ENCODE measurements at places on chromosomes 3 and 15.

DNA sequence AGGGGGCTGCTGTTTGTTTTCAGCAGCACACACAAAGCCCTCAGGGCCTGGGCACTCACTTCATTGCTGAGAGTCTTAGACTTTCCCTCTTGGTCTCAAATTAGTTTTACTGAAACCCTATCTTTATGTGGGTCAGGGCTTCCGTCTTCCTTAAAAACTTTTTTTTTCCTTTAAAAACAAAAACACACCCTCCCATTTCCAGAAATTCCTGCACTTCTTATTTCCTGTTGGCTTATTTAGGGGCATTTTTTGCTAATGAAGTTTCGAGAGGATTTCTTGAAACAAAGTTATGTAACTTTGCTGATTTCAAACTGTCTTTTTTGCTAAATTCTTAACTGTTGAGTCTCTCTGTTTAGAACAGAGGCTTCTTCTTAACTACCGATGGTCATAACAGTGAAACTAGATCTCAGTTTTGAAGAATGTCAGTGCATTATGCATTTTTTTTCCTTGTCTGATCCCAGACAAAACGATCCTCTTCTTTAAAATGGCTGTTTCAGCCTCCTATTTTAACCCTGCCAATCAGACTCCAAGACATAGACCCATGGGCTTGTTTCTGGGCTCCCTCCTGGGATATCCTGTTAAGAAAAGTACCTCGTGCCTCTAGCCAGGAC lies 23.3 kb downstream of the ANAPC13 start:
- no peak for DNase-seq

DNA sequence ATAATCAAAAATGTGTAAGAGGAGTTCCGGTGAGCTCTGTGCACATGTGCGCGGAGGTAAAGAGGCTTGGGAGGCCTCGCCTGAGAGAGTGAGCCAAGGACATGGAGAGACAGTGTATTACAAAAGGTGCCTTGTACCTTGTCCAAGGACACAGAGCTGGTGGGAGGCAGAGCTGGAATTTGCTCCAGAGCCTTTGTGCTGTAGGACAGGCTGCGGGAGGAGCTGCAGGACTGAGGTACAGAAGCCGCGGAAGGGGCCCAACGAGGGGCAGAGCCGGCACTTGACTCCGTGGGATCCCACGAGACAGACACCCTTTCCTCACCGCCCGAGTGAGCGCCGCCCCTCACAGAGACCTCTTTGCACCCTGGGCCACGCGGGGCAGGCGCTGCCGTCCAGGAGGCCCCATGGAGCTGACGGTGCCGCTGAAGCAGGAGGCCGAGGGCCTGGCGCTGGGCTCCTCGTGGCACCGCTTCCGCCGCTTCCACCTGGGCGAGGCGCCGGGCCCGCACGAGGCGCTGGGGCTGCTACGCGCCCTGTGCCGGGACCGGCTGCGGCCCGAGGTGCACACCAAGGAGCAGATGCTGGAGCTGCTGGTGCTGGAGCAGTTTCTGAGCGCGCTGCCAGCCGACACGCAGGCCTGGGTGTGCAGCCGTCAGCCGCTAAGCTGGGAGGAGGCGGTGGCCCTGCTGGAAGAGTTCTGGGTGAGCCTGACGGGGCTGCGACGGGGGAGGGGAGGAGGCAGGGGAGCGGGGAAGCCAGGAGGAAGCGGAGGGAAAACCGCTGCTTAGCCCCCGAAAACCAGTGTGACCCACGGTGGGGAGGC lies 68.7 kb downstream of the SLTM start:
- DNase-seq: no peak

DNA sequence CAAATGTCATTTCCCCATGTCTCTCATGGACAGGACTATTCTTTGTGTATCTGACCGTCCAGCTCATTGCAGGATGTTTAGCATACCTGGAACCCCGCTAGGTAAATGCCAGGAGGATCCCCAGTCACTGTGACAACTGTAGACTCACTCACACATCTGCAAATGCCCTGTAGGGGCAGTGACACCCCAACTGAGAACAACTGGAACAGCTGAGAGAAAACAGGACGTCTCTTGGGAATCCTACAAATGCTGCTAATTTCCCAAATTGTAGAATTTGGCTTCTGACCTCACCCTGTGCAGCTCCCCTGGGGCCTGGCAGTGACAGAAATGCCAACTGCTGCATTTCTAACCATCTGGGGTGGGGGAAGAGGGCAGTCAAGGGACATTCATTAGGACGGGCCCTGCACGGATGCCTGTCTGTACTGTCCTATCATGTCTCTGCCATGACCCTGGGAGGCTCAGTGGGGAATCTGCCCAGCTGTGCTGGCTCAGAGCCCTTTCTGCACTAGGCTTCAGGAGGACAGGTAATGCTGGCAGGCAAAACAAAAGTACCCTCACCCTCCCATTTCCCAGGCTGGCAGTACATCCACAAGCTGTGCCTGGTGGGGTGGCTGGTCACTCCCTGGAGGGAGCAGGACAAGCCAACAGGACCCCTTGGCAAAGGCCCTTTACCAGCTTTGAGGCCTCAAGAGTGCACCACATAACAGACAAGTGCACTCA lies 30.4 kb downstream of the RAB6B start:
- DNase-seq: no peak

DNA sequence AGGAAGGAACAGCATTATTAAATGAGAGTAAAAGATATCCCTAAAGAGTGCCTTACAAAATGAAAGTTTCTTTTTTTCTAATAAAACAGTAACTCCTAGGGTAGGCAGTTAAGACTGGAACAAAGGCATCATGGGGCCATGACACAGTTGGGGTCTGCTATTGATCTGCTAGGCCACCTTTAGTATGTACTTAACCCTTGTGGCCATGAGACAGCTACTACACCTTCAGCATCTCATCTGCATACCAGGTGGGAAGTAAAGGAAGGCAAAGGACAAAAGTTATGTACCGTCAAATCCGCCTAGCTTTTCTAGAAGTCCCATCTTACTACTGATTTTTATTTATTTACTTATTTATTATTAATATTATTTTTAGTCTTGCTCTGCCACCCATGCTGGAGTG lies 93.8 kb upstream of the FHIT start:
- no peak for DNase-seq

GRCh38 chr15:57685306-57686095 lies 21.0 kb upstream of the POLR2M start:
- no peak for DNase-seq

- no peak for DNase-seq
Observed at GRCh38 chr3:123290107-123290930, 88.6 kb downstream of the SEC22A start.

- no peak for DNase-seq
Observed at GRCh38 chr3:140753865-140754754, 76.2 kb downstream of the TRIM42 start.

- DNase-seq: no peak
Observed at GRCh38 chr15:58179206-58179605, 41.0 kb downstream of the AQP9 start.

GRCh38 chr3:101884776-101885175 lies 35.5 kb downstream of the NFKBIZ start:
- no peak for DNase-seq

- no peak for DNase-seq
Observed at GRCh38 chr3:152438706-152439105, 170.0 kb downstream of the MBNL1 start.

GRCh38 chr15:63678393-63678792 lies 81.2 kb downstream of the FBXL22 start:
- no peak for DNase-seq

GRCh38 chr3:45225465-45226205 lies 452 bp downstream of the TMEM158 start:
- DNase-seq: no peak

- DNase-seq: no peak
Observed at GRCh38 chr3:124522082-124522625, 208.1 kb upstream of the UMPS start.

GRCh38 chr15:35058534-35059054 lies 26.5 kb downstream of the NANOGP8 start:
- DNase-seq: no peak

DNA sequence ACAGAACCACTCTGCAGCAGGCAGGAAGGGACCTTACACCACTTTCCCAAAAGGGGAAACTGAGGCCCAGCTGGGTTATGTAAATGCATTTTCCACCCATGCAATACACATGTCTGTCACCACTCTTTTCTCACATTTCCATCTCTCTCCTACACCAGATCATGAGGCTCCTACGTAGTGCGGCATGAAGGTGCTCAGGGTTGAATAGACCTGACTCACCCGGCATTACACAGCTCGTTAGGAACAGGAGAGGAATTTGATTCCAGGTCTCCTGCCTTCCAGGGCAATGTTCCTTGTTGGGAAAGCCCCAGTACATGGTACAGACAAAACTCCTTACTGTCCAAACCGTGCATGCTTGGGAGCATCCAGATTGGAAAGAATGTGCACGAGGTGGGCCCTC lies 61.9 kb upstream of the DCLK3 start:
- DNase-seq: no peak

DNA sequence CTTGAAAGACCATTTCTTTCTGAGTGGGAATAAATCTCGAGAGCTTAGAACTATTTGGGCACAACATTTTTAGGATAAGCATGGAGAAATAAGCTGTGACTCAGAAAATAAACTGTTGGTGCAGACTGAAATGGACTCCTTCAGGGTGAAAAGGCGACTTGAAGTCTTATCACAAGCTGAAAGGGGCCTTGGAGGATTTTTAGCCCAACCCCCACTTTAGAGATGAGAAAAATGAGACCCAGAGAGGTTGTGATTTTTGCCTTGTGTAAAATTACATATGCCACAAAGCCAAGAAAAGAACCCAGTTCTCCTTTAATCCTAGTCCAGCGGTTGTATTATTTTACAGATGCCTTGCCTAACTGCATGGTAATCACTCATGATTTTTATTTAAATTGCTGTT lies 1.5 kb downstream of the ATP1B3 start:
- no peak for DNase-seq

GRCh38 chr3:150786791-150787190 lies 23.8 kb upstream of the SIAH2 start:
- no peak for DNase-seq

DNA sequence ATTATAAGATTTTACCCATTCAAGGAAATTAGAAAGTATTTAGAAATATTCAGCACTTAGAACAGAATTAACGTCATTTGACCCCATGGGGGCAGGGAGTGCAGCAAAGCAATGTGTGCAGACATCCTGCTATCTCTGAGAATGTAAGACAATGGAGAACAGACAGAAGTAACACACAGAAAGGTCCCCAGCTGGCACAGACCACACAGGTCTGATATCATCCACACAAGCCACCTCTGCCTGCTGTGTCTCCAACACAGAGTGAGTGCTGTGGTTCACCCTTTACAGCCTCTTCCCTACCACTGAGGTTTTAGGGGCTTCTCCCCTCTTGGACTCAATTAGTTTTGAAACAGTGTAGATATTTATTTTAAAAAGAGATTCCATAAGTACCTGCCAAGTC lies 16.1 kb downstream of the TXNRD3 start:
- no peak for DNase-seq

DNA sequence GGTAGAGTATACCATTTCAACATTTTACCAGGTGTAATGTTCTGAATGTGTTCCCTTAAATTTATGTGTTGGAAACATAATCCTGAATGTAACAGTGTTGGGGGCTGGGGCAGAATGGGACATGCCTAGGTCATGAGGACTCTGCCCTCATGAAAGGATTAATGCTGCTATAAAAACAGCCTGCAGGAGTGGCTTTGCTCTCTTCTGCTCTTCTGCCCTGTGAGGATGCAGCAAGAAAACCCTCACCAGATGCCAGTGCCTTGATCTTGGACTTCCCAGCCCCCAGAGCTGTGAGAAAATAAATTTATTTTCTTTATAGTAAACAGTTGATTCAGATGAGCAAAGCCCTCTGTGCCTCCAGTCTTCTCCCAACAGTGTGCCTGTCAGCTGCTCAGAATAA lies 326.0 kb upstream of the ONECUT1 start:
- DNase-seq: no peak

DNA sequence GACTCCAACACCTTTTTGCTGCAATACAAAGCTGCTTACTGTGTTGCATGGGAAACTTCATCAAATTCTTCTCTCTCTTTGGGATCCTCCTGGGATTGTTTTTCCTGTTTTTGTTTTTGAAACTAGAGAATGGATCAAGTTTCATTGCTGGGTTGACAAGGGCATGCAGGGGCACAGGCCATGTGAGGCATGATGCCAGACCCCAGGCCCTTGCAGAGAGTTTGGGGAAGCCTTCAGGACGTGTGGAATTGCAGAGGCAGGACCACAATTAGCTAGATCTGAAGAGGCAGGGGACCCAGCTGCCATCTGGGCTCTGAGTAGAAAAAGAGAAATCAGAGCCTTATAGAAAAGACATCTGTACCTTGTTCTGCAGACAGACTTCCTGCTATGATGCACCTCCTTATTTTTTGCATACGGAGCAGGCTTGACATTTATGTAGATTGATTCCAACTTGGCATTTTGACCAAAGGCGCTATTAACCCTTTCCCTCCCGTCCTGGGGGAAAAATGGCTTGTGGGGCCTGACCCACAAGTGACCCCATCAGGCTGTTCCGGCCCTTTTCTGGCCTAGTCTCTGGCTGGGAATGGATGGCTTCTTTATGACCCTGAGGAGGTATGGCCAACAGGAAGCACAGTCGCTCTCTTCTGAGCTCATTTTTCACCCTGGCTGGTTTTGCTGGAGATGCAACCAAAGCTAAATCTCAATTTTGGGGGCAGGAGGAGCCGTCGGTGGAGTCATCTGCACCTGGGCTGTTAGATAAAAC lies 44.3 kb upstream of the CHRNB4 start:
- no peak for DNase-seq

- no peak for DNase-seq
Observed at GRCh38 chr15:86336051-86336788, 256.5 kb downstream of the AGBL1 start.

DNA sequence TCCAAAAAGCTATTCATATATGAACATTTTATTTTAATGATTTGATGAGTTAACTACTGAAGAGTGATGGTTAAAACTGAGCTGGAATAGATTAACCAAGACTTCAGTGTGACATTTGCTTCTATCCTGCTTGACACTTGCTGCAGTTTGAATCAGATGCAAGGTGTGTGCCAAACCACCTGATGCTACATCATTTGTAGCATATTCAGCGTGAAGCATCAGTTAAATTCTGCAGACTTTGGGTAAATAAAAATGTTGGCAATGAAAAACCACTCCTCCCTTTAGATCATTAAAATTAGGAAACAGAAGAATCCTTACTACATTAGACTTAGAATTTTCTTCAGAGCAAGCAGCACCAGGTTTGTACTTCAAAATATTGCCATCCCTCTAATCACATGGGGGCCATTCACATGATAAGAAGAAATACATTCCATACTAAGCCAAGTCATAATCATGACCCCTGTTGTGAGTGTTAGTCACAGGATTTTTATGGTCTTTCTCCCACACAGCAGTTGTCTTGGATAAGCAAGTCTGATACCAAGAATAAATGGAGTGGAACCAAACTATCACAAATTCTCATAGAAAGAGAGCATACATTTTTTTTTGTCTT lies 160.7 kb upstream of the TNIK start:
- DNase-seq: no peak

GRCh38 chr3:50205413-50206276 lies 574 bp downstream of the SLC38A3 start:
- DNase-seq: no peak

DNA sequence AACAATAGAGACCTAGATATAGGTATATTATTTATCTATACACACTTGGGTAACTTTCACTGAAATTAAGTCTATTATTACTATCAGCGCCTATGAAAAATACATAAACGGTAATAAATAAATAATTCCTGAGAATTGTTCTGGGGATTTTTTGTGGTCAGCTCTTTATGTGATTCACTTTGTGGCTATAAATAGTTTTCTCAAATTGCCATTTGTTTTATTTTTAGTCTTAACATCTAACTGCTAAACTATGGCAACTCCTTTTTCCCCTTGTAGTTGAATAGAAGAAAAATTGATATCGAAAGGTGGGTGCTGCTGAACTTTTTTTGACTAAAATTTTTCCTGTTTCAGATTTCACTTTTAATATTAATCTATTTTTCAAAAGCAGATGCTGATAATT lies 189.0 kb downstream of the VGLL3 start:
- DNase-seq: no peak

GRCh38 chr15:61205346-61205921 lies 23.7 kb downstream of the RORA start:
- no peak for DNase-seq
